ENCODE measurements at places on chromosomes 11 and 22. TPM values are rescaled to one million over a fixed set of nuclear protein-coding genes. Genes with fewer than 3 reads are reported as not detected.

DNA sequence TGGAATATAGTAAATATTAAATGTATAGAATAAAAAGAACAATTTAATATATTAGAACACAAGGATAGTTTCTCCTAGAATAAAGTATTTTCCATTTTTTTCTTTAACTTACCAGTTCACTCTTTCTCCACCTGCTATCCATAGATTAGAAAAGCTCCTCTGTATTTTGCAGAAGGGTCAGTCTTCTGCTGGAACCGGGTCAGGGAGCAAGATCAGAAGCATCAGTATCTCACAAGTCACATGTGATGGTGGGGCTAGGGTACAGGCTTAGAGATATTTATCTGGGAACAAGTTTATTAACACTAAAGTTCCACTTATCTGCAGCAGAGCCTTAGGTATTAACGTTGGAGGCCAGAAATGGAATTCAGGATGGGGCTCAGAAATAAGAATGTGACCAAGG is 17.3 kb upstream of the OR52A1 start:
- no peak for DNase-seq

The TRIM29 gene
- 5.0 TPM for polyA plus RNA-seq

DNA sequence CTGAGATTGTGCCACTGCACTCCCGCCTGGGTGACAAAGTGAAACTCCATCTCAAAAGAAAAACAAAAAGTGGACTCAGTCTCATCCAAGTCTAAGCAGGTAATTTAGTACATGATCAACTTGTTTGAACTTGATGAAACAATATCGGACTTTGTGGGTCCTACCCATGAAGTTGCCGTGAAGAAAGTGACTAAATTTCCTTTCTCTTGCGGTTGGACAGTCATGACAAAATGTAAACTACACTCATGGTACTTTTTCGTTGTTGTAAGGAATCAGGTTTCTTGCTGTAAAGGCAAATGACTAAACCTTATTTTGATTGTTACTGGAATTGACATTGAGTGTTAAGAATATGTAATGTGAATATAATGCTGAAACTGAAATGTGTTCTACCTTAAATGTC is 164.5 kb upstream of the PLET1 start:
- no peak for DNase-seq

DNA sequence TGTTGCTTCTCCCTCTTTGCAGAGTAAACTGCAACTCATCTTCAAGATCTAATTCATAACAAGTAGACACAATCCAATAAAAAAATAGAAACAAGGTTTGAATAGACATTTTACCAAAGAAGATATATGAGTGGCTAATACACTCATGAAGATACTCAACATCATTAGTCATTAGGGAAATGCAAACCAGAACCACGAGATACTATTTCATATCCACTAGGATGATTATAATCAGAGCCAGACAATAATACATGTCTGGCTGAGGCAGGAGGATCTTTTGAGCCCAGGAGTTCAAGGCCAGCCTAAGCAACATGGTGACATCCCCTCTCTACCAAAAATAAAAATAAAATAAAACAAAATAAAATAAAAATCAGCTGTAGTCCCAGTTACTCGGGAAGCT is 85.0 kb downstream of the ATG16L2 start:
- no peak for DNase-seq
